Liver (tissue), 10 donors: ENCODE measurements at places on chromosomes 2 and 18.

DNA sequence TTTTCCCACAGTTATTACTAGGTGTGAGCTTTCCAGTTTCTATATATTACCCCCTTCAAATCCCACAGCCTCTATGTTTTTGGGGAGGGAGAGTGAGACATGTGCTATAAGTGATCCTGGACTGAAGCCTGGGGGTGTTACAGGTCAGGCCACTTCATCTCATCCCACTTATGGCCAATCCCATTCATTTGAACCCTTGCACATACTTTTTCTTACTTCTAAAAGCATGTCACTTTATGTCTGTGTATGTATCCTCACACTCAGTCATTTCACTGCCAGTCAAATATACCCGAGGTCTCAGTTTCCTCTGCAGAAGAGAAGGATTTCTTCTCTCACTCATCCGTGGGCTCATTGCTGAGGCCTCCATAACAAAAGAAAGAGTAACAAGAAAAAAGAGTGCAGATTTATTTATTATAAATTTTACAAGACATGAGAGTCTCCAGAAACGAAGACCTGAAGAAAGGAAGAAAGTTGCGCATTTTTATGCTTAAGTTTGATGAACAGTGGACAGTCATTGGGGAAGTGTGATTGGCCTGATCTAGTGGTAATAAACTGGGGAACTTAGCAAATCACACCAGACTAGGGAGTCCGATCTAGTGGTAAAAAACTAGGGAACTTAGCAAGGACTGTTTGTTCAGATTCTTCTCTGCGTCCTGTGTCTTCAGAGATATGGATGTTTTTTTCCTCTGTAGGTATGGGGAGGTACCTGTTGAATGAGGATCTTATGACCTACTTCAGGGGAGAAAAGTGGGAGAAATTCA, 52.1 kb downstream of the ICOS start:
- H3K27ac ChIP-seq: no peak overlapping the region
- no peak overlapping the region for H3K4me3 ChIP-seq
- DNase-seq: no peak
- no peaks in the 10 kb centered on the region for H3K36me3 ChIP-seq
- H3K4me1 ChIP-seq: no peaks in the 10 kb centered on the region
- no peaks in the 10 kb centered on the region for H3K27me3 ChIP-seq

- no peak for DNase-seq
- H3K36me3 ChIP-seq: no peaks in the 10 kb centered on the region
- H3K27ac ChIP-seq: no peak overlapping the region
- no peaks in the 10 kb centered on the region for H3K4me1 ChIP-seq
Observed at GRCh38 chr2:234292962-234293243, 204.0 kb downstream of the ARL4C start.

DNA sequence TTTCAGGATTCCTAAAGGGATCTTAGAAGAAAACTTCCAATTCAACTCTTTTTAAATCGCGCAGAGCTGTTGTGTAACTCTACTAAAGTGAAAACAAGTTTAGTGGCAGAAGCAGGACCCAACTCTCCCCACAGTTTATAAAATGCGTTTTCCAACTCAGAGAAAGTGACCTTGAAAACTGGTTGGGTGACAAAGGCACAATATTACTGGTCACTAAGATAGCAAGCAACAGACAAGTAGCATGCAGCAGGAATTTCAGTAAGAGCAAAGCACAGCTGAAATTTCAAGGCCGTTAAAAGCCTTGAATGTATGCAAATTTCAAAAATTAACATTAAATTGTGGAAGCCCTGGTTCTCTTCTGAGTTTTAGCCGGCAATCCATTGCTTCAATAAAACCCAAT, 66.9 kb downstream of the STK39 start:
- H3K4me1 ChIP-seq: no peaks in the 10 kb centered on the region
- no peaks in the 10 kb centered on the region for H3K27me3 ChIP-seq
- no peak for DNase-seq
- no peak overlapping the region for H3K27ac ChIP-seq
- H3K36me3 ChIP-seq: no peaks in the 10 kb centered on the region

- peaks cover 3% of the 10 kb centered on the region for H3K4me1 ChIP-seq
- H3K27ac ChIP-seq: no peak overlapping the region
- peaks cover 11% of the 10 kb centered on the region for H3K36me3 ChIP-seq
- H3K4me3 ChIP-seq: no peak overlapping the region
- H3K27me3 ChIP-seq: no peaks in the 10 kb centered on the region
- no peak for DNase-seq
Observed at GRCh38 chr2:46900381-46900780, 15.2 kb downstream of the MCFD2 start.
